ENCODE measurements at places on chromosomes 16 and 17. TPM values are rescaled to one million over a fixed set of nuclear protein-coding genes. Genes with fewer than 3 reads are reported as not detected.

GRCh38 chr17:79162012-79162963 is 87.7 kb downstream of the ENGASE start:
- DNase-seq, result no peak

- DNase-seq, result no peak
These were observed 28.7 kb downstream of the KIAA0513 start for GRCh38 chr16:85056211-85056748.

GRCh38 chr17:47203984-47204721 is 5.0 kb upstream of the MYL4 start:
- DNase-seq, result no peak

DNA sequence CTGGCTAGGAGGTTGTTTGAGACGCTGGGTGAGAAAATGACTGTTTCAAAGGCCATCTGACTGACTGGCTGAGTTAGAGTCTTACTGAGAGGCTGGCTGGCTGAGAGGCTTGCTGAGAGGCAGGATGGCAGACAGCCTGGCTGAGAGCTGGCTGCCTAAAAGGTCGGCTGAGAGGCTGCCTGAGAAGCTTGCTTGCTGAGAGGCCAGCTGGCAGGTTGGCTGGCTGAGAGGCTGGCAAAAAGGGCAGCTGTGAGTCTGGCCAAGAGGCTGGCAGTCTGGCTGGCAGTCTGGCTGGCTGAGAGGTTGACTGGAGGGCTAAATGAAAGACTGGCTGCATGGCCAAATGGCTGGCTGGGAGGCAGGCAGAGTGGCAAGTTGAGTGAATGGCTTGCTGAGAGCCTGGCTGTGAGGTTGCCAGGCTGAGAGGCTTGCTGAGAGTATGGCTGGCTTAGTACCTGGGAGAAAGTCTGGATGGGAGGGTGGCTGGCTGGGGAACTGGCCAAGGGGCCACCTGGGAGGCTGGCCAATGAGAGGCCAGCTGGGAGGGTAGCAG is 35.3 kb upstream of the ACSM2B start:
- peak; percentile 29 for DNase-seq

DNA sequence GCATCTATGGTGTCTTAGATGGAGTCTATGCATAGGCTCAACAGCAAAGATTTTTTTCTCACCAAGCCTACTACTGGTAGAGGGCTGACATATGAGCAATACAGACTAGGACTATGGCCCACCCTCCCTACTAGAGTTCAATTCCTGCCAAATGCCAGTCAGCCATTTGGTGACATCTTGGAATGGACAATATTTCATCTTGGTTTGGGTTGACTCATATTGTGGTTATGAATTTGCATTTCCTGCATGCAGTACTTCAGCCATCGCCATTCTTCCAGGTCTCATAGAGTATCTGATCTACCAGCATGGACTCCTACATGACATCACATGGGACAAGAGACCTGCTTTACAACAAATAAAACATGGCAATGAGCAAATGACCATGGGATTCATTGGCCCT is 778.1 kb upstream of the SOX9 start:
- DNase-seq, result no peak

DNA sequence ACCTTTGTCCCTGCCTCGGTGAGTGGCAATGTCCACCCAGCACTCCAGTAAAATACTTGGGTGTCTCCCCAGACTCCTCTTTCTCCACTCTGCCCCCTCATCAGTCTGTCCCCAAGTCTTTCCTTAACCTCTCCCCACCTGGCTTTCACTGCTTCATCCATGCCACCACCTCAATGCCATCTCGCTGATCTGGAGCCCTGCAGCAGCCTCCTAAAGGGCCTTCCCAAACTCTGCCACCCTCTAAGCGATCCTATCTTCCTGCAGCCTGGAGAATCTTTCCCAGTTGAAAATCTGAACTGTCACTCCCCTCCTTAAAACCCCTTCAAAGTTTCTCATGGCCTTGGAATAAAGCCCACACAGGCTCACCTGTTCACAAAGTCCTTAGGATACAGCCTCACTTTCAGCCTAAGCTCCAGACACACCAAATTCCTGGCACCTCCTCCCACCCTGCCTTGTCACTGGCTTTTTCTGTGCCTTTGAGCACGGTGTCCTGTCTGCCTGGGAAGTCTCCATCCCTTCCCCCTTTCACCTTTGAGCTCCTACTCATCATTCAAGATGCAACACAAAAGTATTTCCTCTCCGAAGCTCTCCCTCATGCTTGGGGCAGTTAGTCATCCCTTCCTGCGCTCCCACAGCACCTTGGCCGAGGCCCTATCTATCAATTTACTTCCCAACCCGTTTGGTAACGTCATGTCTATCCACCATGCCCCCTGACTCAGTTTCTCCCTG is 2.8 kb downstream of the WNK4 start:
- DNase-seq, result no peak

DNA sequence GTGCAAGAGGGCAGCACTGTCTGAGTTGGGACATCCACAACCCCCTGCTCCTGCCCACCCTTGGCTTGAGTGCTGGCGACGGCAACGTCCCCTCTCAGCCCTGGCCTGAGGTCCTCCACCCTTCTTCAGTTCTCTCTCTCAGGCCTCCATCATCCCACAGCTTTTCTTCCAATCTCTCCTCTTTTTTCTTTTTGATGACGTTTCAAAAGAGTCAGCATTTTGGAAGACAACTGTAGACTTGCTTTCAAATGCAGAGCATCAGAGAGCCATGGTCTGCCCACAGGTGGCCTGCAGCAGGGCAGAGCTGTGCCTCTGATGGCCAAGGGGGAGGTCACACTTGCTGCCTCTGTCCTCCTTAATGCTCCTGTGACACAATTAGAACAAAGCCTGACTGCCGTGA is 775.4 kb downstream of the KCNJ18 start:
- DNase-seq, result no peak

DNA sequence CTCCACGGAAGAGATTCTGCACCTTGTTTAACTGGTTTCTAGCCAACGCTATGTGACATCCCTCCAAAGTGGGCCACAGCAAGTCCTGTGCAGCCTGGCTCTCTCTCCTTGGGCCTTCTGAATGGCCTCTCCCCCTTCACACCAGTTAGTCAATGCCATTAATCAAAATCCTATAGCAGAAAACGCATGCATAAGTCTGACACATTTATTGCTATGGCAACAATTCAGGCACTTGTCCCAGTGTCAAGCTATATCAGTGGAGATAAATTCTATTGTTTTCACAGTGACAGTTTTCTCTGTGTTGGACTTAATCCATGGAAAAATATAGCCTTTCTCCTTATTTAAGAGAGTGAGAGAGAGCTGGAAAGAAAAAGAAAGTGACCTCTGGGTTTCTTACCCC is 87.2 kb upstream of the TOX3 start:
- DNase-seq, result no peak

- DNase-seq, result no peak
These were observed 9.4 kb downstream of the MAP3K14 start for GRCh38 chr17:45307290-45308015.

- DNase-seq, result no peak
These were observed 69.9 kb downstream of the AKAP1 start for GRCh38 chr17:57154921-57155320.

GRCh38 chr17:21370430-21370829 is 5.7 kb upstream of the KCNJ12 start:
- DNase-seq, result peak; percentile 80

- DNase-seq, result peak; percentile 28
These were observed 942 bp downstream of the LDAF1 start for GRCh38 chr16:21159281-21159951.

DNA sequence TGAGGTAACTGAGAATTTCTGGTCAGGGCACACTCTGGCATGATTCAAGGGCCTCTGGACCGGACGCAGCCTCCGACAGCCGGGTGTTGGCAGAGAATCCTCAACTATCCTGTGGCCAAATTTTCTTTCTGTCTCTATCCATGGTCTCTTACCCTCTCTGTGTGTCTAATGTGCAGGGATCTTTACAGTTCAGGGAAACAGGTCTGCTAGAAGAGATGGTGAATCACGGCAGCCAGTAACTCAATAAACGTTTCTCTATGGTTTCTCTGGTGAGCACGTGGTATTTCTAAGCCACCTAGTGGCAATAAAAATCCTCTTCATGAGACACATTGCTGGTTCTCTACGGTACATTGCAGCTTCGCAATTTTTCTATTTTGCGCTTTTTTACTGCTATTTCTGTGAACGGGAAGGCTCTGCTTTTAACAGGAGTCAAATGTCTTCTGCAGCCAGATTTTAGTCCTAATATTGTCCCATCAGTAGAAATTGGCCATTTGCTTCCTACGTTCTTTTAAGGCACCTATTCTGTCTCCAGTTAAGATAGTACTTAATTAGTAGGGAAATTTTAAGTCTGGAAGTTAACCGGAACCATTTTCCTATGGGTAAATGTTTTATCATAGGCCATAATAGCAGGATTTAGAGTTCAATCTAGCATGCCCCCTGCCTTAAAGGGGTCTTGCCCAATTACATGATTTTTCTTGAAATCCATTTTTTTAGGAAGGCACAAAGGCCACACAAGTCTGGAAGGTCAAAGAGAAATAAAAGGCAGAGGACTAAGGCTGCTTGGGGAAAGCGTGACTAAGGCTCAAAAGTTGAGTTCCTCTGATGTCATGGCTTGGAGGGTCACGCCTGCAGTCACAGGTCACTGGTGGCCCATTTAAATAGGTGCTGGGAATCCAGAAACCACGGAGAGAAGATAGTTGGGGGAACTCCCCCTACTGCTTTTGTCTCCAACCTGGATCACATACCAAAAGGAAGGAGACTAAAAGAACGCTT is 31.5 kb downstream of the QPRT start:
- no peak for DNase-seq

- DNase-seq, result no peak
These were observed 514 bp downstream of the UBFD1 start for GRCh38 chr16:23557779-23558702.

DNA sequence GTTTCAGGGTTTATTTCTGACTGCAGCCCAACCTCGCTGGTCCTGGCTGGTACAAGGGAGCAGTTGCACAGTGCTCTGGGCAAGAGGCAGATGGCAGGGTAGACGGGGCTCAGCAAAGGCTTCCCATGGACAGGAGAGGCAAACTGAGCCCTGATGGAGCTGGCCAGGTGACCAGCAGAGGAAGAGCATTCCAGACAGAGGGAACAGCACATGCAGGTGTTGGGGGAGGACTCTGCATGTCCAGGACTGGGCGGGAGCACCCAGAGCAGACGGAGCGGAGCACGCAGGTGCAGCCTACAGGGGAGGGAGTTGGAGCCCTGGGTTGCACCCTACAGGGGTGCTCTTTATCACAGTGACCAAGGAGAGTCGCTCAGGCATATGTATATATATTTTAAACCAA is 285.3 kb downstream of the FOXL1 start:
- DNase-seq, result no peak

- no peak for DNase-seq
These were observed 56.3 kb upstream of the IL34 start for GRCh38 chr16:70589998-70590471.

DNA sequence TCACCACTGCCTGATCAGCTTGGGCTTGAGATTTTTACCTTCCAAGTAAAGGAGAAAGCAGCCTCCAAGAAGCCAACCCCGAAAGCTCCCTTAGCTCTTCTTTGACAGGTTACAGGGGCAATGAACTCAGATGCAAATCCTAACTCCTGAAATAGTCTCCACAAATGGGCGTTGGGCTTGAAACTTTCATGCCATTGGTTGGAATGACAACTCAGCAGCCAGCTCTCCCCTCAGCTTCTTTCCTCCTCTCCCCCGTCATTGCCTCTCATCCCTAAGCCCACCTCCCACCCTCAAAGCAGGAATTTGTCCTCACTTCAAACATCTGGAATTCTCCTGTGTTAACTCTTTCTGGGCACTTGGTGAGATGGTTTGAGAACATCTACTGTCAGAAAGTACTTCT is at the start of gene TAT:
TSS of gene TAT (minus strand) at position 122 of the 400 bp plus-strand sequence. CDS start 677 bp downstream, outside the sequence.
- DNase-seq, result no peak

DNA sequence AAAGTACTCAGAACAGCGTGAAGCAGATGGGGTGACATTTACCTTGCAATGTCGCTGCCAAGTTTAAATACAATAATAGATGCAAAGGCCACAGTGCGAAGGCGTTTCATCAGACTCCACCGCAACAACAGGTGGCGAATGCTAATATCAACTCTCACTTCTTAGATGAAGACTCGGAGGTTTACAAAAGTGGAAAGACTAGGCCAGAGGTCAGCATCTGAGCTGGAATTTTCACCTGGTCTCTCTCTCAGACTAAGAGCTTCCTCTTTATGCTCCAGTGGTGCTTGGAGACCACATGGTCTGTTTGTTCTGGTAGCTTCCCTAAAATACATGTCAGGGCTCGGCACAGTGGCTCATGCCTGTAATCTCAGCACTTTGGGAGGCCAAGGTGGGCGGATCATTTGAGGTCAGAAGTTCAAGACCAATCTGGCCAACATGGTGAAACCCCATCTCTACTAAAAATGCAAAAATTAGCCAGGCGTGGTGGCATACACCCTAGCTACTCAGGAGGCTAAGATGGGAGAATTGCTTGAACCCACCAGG is 169.1 kb downstream of the XYLT1 start:
- DNase-seq, result no peak

GRCh38 chr17:36717088-36717487 is 115.7 kb downstream of the MRM1 start:
- no peak for DNase-seq

GRCh38 chr17:72774236-72774635 is 318.3 kb downstream of the SLC39A11 start:
- DNase-seq, result no peak

DNA sequence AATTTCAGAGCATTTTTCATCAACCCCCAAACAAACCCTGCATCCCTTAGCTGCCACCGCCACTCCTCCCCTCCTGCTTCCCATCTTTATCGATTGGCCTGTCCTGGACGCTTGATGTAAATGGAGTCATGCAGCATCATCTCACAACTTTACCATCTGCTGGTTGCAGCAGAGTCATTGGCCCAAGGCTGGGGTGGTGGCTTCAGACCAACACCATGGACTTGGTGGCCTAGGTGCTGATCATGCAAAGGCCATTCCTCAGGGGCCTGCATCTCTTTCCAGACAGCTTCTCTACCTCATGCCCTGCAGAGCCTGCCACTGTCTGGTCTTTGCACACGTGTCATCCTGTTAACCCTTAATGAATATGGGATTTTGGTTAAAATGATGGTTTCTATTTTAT is 73.4 kb downstream of the MPRIP start:
- no peak for DNase-seq

- no peak for DNase-seq
These were observed 27.3 kb downstream of the HIC1 start for GRCh38 chr17:2082003-2082781.

DNA sequence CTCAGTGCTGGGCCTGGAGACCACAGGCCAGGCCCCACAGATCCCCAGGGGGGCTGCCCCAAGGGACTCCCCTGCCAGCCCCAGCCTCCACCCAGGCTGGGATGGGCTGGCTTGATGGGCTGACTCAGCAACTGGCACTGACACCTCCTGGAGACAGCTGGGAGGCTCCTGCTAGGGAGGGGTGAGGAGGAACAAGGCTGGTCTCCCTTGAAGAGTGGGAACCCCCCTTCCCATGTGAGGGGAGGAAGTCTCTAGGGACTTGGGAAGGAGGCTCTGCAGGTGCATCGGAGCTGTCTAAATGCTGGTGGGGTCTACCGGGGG is 10.4 kb downstream of the NHERF1 start:
- DNase-seq, result no peak

- DNase-seq, result no peak
These were observed 2051.3 kb downstream of the TP53TG3F start for GRCh38 chr16:35510701-35511100.

- DNase-seq, result no peak
These were observed 502.7 kb upstream of the HSBP1 start for GRCh38 chr16:83305092-83305491.

Gene MT4
- not detected for total RNA-seq

Gene ASPHD1
- 0.59 TPM for total RNA-seq

Gene FGF11
- total RNA-seq, result 24.6 TPM

Gene NLRC3
- total RNA-seq, result 0.81 TPM

Gene RNF112
- 2.5 TPM for total RNA-seq

Gene TBC1D3
- not detected for total RNA-seq

Gene ZP2
- not detected for total RNA-seq

Gene CSH2
- total RNA-seq, result not detected

Gene HBA2
- 136 TPM for total RNA-seq

Gene RGS9
- total RNA-seq, result 3.0 TPM

Gene RAP1GAP2
- total RNA-seq, result 57.6 TPM

Data from left cardiac atrium (tissue), 4 donors.